ENCODE measurements at places on chromosomes 5 and 9.

- DNase-seq = no peak
These were observed 7.2 kb downstream of the ROPN1L start for GRCh38 chr5:10448754-10449360.

DNA sequence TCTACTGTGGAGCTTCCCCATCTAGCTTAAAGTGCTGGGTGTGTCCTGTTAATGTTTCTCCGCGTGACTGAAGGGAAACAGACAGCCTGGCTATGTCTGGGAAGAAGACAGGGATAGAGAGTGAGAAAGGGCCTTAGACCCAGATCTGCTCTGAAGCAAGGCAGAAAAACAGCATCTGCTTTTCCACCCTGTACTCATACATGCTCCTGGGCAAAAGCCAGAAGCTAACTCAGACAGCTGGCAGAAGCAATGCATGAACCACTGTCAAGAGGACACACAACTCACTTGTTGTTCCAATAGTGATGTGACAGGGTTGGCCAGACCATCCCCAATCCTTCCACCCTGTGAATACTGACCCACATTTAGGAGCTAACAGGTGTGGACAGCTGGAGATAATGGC lies 63.3 kb downstream of the DPYSL3 start:
- DNase-seq = no peak

- DNase-seq = no peak
These were observed 827.6 kb upstream of the ACO1 start for GRCh38 chr9:31556667-31557463.

DNA sequence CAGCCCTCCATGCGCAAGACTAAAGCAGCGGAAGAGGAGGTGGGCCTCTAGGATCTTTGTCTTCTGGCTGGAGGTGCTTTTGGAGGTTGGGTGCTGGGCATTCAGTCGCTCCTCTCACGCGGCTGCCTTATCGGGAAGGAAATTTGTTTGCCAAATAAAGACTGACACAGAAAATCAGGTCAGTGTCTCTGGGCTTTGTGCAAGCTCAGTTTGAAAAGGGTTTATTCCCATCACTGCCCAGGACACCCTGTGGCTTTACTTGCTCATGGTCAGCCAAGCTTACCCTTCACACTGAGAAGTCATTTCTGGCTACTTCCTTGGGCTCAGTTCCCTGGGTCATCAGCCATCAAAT lies 10.5 kb downstream of the SLC2A8 start:
- DNase-seq = no peak
